ENCODE measurements at places on chromosomes 6 and 20.

GRCh38 chr6:79377047-79377446 is 142.6 kb upstream of the HMGN3 start:
- peak; percentile 11 for DNase-seq

DNA sequence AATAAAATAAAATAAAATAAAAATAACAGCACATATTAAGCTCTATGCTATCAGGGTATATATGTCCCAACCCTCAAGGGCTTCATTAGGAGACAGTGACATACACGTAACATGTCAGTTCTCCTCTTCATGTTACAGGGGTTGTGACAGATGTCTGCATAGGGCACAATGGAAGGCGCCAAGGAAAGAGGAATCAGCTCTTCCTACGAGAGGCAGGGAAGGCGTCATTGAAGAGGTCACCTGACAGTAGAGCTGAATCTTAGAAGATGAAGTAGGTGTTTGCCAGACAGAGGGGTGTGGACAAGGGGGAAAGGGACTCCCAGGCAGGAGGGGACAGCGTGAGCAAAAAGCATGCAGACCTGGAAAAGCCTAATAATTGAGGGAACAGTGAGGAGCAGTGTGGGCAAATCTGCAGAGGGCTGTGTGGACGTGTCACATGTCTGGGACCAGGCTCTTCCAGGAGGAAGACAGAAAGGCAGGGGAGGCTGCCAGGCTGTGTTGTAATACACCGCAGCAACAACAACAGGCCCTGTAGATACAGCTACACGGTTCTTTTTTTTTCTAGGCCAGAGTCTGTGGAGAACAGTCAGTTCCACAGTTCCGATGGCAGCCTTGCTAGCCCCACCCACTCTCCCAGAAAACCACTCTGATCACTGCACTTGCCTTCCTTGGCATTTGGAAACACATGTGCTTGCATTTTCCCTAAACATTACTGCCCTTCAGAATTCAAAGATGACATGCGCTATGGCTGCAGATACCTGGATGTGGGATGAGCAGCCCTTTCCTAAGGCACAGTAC is 2.5 kb upstream of the FKBP5 start:
- DNase-seq, result no peak

DNA sequence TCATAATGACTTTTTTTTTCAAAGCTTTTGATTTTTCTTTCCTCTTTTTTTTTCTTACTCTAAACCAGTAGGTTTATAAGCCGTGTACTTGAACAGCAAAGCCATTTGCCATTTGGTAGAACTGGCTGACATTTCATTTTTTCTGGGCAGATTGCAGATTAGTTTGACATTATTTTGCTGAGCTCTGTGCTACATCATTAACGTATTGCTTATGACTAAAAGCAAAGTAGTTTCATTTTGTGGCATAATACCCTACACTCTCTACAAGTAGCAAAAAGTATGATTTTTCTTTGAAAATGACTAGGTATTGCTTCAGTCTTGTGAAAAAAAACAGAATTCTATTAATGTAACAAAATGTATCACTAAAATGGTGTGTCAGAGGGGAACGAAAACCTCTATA is 141.3 kb downstream of the GRIK2 start:
- DNase-seq, result no peak

- peak; percentile 81 for DNase-seq
These were observed 52.4 kb downstream of the SCAND1 start for GRCh38 chr20:35901678-35902544.

- no peak for DNase-seq
These were observed 68.4 kb upstream of the PHIP start for GRCh38 chr6:79146421-79146820.

- no peak for DNase-seq
These were observed 401.1 kb downstream of the CD83 start for GRCh38 chr6:14518515-14519217.

DNA sequence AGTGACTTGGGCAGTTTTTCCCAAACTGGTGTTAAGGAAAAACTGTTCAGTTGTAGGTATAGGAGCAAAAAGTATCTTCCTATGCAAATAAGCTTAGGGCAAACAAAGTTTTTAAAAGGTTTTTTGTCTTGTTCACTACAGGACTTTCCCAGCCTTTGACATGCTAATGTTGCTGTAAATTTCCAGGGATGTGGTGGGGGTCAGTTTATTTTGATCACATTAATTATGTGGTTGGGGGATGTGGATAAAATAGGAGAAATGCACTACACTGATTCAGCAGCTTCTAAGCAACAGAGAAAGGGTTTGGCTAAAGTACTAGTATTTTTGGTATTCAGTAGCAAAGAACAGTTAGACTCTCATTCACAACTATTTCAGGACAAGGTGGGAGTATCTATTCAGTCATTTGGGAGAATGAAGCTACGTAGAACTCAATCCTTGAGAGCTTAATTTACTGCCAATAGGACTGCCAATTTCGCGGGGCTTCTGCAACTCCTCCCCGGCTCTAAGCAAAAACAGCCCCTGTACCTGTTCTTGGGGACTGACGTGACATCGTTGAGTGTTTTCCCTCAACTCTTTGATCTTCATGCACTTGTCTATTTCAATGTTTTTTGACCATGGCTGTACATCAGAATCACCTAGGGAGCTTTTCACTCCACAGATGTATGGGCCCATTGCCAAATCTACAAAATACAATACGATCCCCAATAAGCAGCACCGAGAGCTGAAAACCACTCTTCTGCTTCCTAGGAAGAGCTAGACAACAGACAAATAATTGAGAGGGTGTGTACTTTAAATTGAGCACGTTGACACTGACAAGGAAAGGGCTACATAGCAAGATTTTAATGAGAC is 94.8 kb upstream of the NHSL1 start:
- DNase-seq, result no peak

DNA sequence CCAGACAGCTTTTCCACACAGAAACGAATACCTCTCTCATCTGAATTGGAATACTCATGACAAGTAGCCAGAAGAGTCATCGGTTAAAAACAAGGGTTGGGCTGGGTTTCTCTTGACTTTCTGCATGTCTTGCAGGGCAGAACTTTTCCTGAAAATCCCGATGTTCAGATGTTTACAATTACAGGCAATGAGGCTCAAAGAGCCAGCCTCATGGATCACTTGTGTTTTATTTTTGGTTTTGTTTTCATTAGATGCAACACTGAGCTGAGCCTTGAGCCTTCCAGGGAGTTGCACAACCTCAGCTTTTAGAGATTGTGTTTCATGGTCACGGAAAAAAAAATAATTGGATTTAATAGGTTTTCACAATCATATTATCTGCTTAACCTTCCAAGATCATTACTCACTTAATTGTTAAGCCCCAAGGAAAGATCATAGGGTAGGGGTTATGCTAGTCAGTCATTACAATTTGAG is 288.1 kb upstream of the PRDM1 start:
- no peak for DNase-seq

DNA sequence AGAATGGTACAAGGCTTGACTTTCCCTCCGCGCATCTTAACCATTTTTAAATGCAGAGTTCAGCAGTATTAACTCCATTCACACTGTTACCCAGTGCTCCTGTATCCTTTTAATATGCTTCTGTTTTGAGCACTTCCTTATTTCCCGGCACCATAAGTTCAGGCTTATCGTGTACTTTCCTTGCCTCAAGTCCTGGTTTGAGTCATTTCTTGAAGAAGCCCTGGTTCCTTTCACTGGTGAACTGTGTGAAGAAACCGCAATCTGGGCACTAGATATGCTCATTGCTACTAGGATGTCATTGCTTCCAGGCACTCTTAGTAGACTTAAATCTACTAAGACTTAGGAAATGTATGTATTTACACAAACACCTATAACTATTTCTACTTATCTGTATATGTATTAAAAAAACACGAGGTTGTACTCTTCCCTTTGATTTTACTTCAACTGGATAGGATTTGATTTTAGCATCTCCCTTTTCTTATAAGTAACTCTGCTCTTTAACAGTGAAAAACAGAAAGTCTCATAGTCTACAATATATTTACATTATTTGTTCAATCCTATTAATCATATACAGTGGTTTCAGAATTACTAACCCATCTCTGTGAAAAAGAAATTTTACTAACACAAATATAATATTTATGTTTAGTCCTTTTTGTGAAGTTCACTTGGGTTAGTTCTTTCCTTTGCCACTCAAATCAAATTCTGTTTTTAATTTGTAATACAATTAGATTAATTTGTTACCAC is 135.5 kb downstream of the CDKAL1 start:
- no peak for DNase-seq

DNA sequence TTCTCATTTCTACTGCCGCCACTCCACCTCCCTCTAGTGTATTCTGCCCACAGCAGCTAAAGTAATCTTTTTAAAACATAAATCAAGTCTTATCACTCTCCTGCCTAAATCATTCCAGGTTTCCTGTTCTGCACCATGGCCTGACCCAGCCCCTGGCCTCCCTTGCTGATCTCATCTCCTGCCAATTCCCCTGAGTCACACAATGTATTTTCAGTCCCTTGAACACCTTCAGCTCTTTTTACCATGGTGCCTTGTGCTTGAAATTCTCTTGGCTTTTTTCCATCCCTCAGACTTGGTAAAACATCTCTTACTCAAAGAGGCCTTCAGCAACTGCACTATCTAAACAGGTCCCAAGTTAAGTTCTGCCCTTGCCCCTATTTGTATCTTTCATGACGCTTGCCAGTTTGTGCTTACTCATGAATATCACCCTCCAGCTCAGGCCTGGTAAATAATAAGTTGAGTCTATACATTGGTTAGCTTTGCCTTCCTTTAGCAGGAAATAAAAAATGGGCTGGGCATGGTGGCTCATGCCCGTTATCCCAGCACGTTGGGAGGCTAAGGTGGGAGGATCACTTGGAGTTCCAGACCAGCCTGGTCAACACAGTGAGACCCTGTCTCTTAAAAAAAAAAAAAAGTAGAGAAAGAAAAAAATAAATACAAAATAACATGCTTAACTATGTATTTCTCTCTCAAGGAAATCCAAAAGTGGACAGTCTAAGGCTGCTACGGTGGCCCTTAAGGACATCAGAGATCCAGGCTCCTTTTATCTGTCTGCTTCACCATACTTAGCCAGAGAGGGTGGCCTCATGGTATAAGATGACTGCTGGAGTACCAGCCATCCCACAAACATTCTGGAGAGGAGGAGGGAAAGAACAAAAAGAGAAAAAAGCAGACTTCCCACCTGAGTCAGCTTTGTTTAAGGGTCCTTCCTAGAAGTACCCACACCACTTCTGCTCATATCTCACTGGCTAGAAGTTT is 62.2 kb downstream of the ARFGEF2 start:
- peak; percentile 100 for DNase-seq

GRCh38 chr6:1481286-1481685 is 91.9 kb downstream of the FOXF2 start:
- peak; percentile 95 for DNase-seq

- DNase-seq, result no peak
These were observed 409.6 kb upstream of the CHD6 start for GRCh38 chr20:42027746-42028268.

GRCh38 chr6:113394216-113394615 is 462.9 kb upstream of the MARCKS start:
- no peak for DNase-seq

GRCh38 chr6:37555040-37555781 is 55.5 kb upstream of the CCDC167 start:
- no peak for DNase-seq

DNA sequence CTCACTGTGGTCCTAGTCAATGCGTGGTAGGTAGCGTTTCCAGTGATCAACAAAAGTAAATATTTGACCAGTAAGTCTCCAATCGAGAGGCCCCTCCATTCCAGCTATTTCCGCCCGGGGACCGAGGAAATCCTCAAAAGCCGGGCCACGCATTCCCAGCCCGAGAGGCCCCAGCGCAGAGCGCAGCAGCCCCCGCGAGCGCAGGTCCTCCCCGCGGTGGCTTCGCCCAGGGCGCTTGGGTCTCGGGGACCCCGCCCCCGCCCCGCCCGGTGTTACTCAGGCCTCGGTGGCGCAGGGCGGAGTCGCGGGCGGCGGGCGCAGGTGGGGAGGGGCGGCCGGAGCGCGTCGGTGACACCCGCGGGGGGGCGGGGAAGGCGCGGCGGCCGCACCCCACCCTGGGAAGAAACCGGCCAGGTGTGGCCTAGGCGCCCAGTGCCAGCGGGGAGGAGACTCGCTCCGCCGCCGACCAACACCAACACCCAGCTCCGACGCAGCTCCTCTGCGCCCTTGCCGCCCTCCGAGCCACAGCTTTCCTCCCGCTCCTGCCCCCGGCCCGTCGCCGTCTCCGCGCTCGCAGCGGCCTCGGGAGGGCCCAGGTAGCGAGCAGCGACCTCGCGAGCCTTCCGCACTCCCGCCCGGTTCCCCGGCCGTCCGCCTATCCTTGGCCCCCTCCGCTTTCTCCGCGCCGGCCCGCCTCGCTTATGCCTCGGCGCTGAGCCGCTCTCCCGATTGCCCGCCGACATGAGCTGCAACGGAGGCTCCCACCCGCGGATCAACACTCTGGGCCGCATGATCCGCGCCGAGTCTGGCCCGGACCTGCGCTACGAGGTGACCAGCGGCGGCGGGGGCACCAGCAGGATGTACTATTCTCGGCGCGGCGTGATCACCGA is at the start of gene DSP:
DSP (plus strand) TSS at position 497 of the 890 bp plus-strand sequence; CDS start at position 742, 245 bp downstream.
- no peak for DNase-seq

DNA sequence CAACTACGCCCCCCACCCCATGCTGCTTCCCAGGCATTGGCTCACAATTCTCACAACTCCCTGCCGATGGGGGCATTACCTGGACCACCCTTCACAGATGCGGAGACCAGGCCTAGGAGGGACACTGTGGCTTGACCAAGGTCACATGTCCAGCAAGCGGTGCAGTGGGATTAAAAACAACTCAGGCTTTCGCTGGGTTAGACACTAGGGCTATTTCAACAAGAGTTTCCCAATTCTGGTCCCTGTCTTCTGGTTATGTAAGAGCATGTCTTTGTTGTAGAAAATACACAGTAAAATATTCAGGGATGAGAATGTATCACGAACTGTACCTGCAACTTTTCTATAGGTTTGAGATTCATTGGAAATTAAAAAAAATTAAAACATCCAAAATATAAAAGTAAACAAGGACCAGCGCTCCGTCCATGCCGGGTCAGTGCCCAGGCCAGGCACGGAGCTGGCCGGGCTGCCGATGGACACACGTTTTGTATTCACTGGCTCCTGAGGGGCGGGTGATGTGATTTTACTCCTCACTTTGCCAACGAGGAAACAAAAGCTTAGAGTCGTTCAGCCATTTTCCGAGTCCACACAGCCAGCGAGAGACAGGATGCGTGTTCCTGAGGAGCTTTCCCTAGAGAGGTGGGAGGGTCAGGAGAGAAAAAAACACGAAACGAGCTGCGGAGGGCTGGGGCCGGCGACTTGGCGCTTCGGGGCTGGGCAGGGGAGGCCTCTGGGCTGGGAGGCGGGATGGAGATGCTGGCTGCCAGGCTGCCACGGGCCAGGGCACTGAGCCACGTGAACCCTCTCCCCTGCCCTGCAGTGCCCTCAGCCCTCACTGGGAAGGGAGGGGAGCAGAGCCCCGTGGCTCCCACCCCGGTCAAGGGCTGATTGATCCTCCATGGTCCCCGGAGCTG is 17.1 kb upstream of the VSTM2L start:
- DNase-seq, result no peak

- DNase-seq, result no peak
These were observed 147.7 kb downstream of the MRPL14 start for GRCh38 chr6:43979525-43979924.
